ENCODE measurements at places on chromosomes 5 and 9. TPM values are rescaled to one million over a fixed set of nuclear protein-coding genes. Genes with fewer than 3 reads are reported as not detected.

The RARS1 gene
- total RNA-seq: 128 TPM

The DBH gene
- not detected for total RNA-seq

The PCDHB6 gene
- 1.9 TPM for total RNA-seq

The HRCT1 gene
- not detected for total RNA-seq

The SAXO1 gene
- not detected for total RNA-seq

DNA sequence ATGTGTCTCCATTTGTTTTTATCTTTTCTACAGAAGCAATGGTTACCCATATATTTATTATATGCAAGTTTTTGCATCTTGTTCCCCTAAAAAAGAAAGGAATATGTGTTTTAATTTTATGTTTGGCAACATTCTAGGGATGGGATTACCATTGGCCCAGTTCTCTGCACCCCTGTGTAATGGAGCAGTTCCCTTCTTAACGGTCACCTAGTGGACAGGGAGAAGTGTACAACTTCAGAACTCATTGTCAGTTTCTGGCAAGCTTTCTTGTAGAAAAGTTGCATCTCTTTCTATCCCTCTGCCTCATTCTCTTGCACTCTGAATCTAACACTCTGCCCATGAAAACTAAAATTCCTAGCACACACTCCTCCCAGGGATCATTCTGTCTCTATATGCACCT lies 78.2 kb downstream of the DOCK8 start:
- DNase-seq: no peak

GRCh38 chr9:18989865-18990264 lies 43.1 kb downstream of the SAXO1 start:
- DNase-seq: no peak

DNA sequence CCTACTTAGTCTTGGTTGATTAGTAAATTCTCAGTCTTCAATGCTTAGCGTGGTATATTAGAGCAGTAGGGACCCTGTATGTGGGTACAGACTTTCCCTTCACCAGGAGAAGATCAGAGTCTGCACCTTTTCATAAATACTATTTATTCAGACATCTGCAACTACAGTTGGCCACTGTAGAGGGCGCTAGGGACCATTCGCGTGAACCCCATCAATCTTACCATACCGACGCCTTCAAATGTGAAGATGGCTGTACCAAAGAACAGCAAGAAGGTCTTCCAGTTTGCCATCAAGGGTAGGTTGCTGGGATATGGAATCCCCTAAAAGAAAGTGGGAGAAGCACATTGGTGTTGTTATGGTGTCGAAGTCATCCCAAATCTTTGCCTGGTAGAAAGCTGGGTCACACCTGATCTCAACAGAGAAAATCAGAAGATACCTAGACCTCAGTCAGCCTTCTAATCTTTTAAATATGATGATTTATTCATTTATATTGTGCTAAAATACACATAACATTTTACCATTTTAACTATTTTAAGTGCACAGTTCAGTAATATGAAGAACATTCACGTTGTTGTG lies 19.1 kb downstream of the SLC36A3 start:
- no peak for DNase-seq

GRCh38 chr5:148859703-148860102 lies 33.3 kb downstream of the ADRB2 start:
- DNase-seq: no peak

DNA sequence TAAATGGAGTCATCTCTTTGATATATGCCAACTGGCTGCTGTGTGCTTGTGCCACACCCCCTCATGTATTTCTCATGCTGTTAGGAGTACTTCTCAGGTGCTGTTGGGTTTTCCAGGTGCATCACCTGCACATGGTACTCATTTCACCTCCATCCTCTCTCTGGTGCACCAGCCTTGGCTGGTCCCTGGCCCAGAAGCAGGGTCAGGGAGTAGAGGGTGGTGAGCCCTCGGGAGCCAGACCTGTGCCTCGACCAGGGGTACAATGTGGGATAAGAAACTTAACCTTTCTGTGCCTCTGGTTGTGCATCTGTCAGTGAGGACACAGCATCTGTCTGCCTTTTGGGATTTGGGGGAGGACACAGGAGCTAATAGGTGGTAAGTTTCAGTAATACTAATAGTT lies 38.5 kb downstream of the SECISBP2 start:
- no peak for DNase-seq

DNA sequence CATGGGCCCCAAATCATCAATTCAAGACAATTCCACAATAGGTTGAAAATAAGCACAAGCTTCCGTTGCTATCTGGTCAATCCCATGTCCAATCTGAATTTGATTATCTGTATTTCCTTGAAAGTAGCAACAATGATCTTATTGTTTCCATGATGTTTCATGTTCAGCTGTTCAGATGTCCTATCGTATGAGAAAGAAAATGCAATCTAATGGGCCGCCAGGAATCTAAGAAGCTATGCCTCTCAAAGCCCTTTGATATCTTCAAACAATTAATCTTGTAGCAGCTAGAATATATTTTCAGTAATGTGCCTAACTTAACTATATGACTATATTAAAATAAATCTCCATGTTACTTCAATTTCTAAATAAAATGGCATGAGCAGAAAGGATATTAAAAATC lies 32.1 kb upstream of the ALDOB start:
- DNase-seq: no peak

- DNase-seq: no peak
These were observed 530.5 kb upstream of the TLE4 start for GRCh38 chr9:79041266-79041665.

DNA sequence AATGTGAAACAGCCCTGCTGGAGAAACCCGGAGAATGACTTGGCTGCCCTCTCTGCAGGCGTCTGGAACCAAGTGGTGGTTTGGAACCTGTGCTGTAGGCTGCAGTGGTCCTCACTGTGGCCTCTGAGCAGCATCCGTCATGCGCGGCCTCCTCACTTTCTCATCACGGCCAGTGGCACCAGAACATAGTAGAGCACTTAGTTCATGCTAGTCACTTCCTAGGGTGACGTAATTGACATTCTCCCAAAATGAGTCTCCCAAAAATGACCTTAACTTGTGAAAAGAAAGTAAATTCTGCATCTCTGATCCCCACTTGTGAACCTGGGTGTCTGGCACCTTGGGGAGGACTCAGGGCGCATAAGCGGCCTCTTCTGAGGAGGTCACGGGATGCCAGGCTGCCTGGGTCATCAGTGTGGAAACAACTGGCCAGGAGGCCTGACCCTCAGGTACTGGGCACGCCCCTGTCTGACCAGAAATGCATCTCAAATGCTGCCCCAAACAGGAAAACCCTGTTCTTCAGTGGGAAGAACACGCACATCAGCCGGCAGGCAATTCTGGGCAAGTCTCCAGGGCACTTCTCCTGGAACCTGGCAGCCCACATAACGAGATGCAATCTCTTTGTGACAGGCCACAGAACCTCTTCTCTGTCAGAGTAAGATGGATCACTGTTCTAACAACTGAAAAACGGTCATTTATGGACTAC lies 36.6 kb upstream of the SPTLC1 start:
- no peak for DNase-seq

DNA sequence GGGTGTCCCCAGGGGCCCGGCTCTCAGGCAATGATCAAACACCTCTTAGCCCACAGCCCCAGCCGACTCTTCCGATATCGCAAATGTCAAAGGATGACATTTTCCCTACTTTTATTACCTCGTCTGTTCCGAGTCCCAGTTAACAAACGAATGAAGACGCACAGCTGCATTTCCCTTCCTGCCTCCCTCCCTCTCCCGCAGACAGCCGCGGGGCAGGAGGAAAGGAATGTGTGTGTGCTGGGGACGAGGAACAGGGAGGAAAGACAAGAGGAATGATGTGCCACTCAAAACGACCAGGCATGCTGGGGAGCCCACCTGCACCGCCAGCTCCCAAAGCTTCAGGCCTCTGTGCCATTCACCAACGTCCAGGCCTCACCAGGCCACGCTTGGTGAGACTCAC lies 125.9 kb upstream of the SARDH start:
- no peak for DNase-seq

GRCh38 chr9:83563360-83563759 lies 25.2 kb upstream of the FRMD3 start:
- no peak for DNase-seq

GRCh38 chr9:29211003-29211579 lies 1637.8 kb upstream of the C9orf72 start:
- no peak for DNase-seq

DNA sequence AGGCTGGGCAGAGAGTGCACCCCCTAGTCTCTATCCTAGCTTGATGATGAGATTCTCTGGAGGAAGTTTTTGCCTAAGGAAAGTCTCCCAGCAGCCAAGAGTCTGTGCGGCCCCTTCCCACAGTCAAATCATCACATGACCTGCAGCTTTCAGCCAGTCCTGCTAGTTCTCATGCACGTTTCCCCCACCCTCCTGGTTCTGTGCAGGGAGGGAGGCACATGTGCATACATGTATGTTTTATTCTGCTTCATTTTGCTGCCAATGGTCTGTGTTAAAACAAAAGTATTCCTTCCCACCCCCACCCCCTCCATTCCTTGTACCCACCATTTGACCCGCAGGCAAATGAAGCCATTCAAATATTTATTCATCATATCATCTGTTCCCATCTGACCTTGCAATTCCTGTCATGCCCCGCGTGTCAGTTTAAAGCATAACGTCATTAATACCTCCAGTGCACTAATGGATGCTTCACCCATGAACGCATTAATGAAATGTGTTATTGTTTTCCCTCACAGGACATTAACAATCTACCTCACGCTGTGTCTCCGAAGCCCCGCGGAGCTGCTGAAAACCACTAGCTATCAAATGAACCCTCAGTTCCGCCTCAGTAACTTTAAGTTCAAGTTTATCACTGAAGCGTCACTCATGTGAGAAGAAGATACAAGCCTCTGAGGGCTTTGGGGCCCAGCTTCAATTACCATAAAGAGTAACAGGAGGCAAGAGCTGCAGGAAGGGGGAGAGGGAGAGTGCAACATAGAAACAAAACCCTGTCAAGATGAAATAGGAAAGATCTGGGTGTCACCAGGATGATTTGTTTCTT lies 139.6 kb downstream of the RASEF start:
- no peak for DNase-seq

- no peak for DNase-seq
These were observed 156.3 kb upstream of the MVB12B start for GRCh38 chr9:126170286-126170823.

DNA sequence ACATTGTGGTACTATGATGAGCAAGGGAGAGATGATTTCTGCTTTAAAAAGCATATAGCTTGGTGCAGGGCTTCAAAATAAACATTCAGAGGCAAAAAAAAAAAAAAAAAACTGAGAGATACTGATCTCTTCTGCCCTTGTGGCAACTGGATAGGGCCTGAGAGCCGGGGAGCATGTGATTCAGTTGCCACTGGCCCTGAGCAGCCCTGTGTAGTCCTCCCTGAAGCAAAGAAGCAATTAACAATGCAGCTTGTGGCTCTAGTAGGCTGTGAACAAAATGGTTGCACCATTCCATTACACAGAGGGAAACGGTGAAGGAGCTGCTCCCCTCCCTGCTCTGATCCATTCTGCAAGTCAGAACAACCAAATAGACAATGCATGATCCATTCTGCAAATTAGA lies 347.5 kb upstream of the DAB2 start:
- no peak for DNase-seq

GRCh38 chr5:110460837-110461236 lies 265.6 kb downstream of the TMEM232 start:
- DNase-seq: no peak

GRCh38 chr5:88544671-88545070 lies 276.0 kb upstream of the TMEM161B start:
- no peak for DNase-seq

All from Panc1 (cell line).